ENCODE measurements at places on chromosomes 3 and 15.

- DNase-seq: no peak
These were observed 22.3 kb upstream of the BMF start for GRCh38 chr15:40130799-40131502.

DNA sequence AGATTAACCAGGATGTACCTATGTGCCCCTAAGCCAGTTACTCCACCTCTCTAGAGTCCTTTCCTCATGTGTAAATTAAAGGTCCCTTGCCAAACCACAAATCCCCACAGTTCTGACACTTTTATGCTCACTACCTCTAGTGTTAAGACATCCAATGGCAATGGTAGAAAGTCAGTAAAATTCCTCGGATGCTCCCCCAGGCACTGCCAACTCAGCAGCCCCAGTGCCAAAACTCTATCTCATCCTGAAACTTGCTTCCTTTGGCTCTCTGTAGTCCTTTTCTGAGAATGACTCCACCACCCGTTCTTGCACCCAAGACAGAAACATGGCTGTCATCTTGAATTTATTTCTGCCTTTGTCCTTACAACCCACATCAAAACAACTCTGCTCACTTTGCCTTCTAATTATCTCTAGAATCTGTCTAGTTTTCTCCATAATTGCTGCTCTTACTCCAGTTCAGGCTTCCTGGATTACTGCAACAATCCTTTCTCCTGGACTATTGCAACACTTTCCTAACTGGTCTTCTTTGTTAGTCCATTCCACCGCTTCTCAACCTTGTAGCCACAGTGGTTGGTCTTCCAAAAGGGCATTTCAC is 41.6 kb downstream of the MB21D2 start:
- no peak for DNase-seq

DNA sequence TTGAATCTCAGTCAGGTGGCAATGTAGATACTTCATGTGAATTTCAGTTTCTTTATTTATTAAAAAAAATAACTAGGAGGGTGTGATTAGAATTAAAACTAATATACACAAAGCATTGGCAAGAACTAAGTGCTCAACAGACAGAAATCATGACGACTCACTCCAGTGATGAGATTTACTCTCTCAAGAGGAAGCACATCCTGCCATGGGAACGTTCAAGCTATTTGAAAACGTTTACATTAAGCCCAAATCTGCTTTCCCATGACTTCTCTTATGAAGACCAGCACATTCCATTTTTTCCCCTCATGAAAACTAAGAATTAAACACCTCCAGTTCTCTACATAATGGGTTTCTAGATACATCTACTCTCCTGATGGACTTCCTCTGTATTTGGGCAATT is 8.5 kb downstream of the WDR53 start:
- no peak for DNase-seq

- DNase-seq: no peak
These were observed 303.4 kb upstream of the NR2E3 start for GRCh38 chr15:71506946-71507345.

- DNase-seq: no peak
These were observed 139.6 kb downstream of the RBPMS2 start for GRCh38 chr15:64635499-64636495.

- DNase-seq: no peak
These were observed 12.6 kb downstream of the KPNA1 start for GRCh38 chr3:122502139-122502538.

DNA sequence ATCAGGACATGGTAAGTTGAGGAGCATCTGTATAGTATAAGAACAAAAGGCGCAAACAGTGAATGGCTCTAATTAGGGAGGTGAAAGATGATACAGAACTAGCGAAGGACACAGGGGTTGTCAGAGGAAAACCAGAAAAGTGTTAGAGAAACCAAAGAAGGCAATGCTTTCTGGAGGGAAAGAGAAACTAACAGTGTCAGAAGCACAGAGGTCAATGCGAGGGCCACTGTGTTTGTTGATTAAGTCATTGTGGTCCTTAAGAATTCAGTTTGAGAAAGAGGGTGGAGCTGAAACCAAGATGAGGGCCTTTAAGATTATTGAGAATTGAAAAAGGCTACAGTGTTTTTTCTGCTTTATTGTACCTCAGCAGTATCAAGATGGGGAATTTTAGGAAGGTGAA is 28.8 kb downstream of the ATG7 start:
- no peak for DNase-seq

GRCh38 chr15:34708422-34708821 is 46.4 kb downstream of the GJD2 start:
- no peak for DNase-seq

GRCh38 chr15:33584797-33585196 is 274.0 kb downstream of the RYR3 start:
- no peak for DNase-seq

DNA sequence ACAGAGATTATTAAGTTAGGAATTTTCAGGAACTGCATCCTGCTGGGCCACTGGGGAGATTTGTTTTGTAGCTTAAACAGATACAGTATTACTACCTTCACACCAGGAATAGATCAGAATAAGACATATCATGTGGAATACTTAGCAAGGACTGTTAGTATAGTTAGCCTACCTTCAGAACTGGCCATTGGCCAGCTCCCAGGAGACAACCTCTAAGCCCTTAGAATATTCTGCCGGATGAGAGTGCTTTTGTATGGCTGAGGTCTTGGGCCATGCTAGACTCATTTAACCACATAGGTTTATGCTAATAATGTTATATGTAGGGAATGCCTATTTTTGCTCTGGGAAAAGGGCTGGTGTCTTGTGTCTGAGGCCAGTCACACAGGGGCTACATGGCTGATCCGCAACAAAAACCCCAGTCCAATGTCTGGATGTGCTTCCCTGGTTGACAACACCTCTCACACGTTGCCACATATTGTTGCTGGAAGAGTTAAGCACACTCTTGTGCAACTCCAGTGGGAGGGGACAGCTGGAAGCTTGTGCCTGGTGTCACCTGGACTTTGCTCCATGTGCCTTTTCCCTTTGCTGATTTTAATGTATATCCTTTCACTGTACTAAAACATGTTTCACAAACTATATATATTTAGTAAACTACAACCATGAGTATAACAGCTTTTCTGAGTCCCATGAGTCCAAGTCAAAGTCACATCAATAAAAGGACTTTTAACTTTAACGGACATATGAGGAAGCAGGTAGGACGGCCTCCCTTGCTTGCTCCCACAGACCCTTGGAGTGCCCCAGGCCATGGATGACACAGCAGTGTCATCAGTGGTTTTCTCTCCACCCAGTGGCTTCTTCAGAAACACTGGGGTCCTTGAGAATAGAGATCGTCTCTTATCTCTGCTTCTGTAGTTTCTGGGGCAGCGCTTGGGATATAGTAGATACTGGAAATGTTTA is 118.0 kb upstream of the C3orf80 start:
- no peak for DNase-seq

DNA sequence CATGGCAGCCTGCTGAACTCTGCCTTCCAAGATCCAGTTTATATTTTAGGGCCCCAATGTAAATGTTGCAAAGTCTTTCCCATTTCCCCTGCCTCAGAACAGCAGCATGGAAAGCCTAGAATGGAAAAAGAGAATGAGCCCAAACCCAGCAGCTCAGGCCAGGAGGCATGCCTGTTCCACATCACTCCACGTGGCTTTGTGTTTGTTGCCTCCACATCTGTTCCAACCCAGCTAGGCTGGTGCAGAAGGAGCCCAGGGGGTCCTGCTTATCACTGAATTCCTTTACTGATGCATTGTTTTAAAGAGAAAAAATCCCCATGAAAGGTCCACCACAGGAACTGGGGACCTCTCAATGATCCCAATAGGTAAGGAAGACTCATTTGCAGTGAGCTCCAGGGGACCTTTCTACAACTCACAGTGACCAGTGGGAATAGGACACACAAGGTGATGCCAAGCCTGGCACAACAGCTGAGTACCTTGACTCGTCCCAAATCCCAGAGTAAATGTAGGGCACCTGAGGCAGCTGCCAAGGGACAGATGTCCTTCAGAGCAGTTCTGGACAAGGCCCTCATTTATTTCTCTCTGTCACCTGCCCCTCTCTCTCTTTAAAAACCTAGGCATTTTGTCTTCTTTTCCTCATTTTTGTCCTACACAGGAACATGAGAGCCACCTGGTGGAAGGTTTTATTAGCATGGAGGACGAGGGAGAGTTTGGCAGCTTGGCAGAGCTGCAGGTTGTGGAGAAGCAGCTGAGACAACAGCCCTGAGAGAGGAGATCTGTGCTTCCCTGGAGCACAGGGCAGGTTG is 41.7 kb upstream of the ADAMTS17 start:
- DNase-seq: no peak

GRCh38 chr3:157204880-157205279 is 44.9 kb upstream of the CCNL1 start:
- no peak for DNase-seq

GRCh38 chr3:5005367-5005766 is 26.1 kb downstream of the BHLHE40 start:
- DNase-seq: no peak

DNA sequence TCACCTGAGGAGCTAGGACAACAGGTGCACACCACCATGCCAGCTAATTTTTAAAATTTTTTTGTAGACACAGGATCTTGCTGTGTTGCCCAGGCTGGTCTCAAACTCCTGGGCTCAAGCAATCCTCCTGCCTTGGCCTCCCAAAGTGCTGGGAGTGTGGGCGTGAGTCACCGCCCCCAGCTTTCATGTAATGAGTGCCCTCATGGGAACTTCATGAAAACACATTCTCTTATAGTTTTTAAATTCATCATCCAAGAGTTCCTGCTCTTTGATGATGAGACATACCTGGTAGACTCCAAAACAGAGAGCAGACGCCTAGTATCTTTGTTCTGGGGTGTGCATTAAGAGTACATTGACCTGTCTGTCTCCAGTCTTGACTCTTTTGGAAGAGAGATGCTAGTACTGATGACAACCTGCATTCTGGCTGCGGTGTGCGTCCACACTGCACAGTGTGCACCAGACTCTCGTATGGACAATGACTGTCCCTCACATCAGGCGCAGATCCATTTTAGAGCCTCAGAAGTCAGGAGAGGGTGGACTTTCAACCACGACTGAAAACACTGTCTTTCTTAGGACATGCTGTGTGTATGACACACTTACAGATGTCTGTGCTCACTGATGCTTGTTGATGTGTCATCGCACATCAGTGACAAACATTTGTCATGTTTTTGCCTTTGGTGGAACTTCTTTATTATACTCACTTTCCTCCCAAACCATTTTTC is 2.0 kb downstream of the NRROS start:
- DNase-seq: no peak

DNA sequence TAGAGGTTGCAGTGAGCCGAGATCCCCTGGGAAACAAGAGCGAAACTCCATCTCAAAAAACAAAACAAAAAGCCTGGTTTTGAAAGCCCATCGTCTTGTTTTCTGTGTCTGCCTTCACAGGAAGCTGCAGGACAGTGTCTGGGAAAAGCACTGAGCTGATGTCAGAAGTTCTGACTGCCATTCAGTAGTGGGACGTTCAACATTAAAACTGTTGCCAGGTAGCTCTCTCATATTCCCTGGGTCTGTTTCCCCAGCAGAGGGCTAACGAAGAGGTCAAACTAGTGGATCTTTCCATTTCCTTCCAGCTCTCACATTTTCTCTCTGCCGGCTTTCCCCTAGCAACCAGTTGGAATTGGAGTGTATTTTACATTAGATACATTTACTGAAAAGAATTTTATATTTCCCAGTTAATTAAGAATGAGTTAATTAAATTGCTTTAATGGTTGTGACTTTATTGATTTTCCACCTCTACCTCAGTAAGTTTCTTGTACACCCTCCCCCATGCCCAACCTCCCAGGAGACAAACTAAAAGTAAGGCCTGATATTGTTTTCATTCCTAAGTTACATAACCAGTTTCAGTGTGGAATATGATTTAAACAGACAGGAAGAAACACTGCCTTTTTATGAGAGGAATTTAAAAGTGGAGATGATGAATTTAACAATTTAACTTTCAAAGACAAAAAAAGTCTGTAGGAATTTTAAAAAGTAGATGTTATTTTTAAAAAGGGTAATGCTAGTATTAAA is 29.9 kb downstream of the RCN2 start:
- no peak for DNase-seq

- DNase-seq: no peak
These were observed 888.2 kb downstream of the CADM2 start for GRCh38 chr3:85846940-85847339.

DNA sequence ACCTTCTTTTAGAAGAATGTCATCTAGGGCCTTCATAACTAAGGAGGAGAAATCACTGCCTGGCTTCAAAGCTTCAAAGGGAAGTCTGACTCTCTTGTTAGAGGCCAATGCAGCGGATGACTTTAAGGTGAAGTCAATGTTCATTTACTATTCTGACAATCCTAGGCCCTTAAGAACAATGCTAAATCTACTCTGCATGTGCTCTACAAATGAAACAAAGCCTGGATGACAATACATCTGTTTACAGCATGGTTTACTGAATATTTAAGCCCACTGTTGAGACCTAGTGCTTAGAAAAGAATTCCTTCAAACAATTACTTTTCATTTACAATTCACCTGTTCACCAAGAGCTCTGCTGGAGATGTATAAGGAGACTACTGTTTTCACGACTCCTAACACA is 160.4 kb upstream of the EPHA3 start:
- DNase-seq: no peak

- no peak for DNase-seq
These were observed 49.5 kb downstream of the WHAMM start for GRCh38 chr15:82858932-82859331.

DNA sequence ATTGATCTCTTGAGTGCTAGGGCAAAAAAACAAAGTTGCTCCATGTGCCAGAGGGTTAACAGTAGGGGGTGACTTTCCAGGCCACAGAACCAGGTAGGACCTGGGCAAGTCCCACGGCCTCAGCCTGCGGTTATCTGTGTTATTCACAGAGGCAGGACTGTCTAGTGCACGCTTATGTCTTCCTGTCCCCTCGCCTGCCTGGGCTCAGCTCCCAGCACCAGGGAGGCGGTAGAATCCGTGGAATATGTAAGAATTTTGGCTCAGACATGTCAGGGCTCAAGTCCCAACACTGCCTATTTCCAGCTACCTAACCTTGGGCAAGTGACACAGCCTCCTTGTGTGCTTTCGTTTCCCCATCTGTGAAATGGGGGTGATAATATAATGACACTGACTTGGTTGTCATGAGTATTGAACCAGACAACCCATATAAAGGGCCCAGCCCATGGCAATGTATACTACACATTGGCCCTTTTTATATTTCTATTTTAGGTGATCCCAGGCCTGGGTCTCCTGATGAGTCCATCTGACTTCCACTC is 44.3 kb upstream of the FLNB start:
- DNase-seq: no peak

GRCh38 chr15:52292780-52293392 is 2.7 kb downstream of the MYO5C start:
- no peak for DNase-seq

- DNase-seq: no peak
These were observed 52.3 kb upstream of the BNIP2 start for GRCh38 chr15:59741274-59741906.

DNA sequence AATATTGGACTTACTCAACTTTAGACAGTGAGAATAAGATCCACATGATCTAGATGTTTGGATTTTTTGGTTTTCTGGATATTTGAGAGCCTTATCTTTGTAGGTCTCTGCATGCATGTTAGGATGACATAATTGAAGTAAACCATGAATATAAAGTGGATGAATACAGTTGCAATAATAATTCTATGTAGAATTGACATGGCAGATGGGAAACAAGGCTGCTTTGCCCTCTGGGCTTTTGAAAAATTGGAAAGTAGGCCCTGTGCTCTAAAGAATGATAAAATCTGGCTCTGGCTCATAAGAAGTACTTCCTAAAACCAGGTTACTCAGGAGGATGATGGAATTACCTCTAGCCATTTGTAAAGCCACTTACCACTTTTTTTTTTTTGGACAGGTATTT is 86.9 kb downstream of the ZNF609 start:
- no peak for DNase-seq

Measured in stimulated activated CD8-positive, alpha-beta memory T cell treated with anti-CD3 and anti-CD28 coated beads, Interleukin-2, amount 100 ng/mL, for 1 hour (primary cell).